Cerebellar nuclear complex (tissue), 1 donor: ENCODE measurements at places on chromosomes 11 and 22.

DNA sequence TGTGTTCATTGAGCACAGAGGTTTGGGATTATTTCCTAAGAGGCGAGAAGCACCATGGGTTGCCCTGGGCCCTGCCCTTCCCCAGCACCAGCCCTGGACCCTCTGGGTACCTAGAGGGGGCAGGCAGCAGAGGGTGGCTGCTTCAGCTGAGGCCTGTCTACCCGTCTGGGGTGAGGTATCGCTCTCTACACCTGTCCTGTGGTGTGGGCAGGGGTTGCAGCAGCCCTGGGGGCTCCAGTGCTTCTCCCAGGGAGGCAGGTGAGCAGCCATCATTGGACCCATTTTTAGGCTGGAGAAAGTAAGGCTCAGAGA is 15.6 kb downstream of the PRDM11 start:
- DNase-seq = no peak

- DNase-seq = no peak
Measured at GRCh38 chr22:35754761-35755160, 37.1 kb downstream of the APOL5 start.

GRCh38 chr11:75653532-75653931 is 15.3 kb downstream of the MAP6 start:
- no peak for DNase-seq

- no peak for DNase-seq
Measured at GRCh38 chr11:68938816-68939582, 35.3 kb downstream of the IGHMBP2 start.

DNA sequence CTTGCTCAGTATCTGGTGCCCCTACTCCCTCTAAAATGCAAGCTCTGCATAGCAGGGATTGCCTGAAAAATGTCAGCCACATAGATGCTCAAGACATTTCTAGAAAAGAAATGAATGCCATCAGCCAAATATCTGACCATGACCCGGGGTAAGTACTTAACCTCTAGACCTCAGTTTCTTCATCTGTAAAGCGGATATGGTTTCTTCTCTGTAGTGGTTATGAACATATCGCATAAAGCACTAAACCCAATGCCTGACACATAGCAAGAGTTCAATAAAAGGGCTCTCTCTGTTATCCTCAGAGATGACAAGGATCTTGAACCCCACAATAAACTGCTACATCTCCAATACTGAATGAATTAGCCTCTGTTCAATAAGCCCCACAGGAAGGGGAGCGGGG is 122.6 kb downstream of the ABTB2 start:
- no peak for DNase-seq

- DNase-seq = no peak
Measured at GRCh38 chr11:2725368-2726300, 25.8 kb upstream of the KCNQ1OT1 start.

DNA sequence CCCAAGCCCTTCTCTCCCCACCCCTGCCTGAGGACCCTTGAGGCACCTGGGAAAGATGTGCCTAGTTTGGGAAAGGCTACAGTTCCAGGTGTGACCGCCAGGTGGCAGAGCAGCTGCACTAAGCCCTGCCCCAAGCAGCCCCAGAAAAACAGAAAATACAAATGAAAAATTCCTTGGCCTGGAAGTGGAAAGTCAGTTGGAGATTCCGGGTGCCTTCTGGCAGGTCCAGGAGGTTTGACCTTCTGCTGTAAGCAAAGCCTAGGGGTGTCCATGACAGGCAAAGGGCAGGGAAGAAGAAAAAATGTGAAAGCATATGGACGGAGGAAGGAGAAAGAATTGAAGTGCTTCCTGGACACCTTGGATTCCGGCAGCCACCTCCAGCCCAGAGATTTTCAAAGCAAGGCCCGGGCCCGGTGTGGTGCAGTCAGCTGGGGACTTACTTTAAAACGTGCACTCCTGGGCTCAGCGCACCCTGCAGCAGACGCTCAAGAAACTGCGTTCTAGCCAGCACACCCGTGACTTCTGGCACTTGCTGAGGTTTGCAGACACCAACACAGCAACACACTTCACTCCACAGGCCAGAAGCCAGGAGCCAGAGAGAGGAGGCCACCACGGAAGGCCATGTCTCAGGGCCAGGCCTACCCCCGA is 37.3 kb upstream of the SLC22A12 start:
- peak; percentile 58 for DNase-seq

- no peak for DNase-seq
Measured at GRCh38 chr11:93113824-93114223, 84.0 kb downstream of the SLC36A4 start.

DNA sequence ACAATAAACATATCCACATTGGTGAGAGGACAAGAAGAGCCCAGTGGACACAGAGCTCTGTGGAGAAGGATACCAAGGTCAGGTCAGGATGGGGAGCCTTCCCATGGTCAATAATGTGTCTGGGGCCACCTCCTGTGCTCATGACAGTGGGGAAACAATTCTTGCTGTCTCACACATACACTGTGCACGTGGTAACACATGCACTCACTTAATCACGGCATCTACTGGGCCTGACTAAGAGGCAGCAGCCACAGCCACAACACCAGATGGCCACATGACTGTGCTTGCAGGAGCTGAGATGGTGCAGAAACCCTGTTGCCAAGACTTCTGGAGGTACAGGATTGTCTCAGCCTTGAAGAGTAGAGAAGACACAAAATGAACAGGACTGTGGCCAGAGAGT is 28.6 kb downstream of the C22orf42 start:
- no peak for DNase-seq

GRCh38 chr11:84963240-84963639 is 663.9 kb downstream of the DLG2 start:
- no peak for DNase-seq

GRCh38 chr11:9861860-9862725 is 198.2 kb downstream of the SWAP70 start:
- no peak for DNase-seq

- DNase-seq = no peak
Measured at GRCh38 chr11:4381901-4382300, 11.6 kb downstream of the TRIM21 start.

- no peak for DNase-seq
Measured at GRCh38 chr22:30985561-30986208, 16.6 kb downstream of the TUG1 start.

DNA sequence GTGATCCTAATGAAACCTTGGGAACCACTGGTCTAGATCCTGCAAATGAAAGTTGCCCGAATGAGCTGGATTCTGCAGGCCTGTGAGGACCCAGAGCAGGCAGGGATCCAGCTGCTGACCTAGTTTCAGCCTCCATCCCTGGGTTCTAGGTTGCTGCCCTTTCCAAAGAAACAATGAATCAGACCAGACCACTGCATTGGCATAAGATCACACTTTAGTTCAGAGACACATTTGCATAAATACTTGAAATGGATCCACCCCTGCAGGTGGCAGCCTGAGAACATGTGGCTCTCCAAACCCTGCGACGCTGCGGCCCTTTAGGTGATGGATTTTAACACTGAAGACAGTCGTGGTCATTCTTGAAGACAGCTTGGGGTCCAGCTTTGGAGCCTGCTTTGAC is 23.7 kb downstream of the ADAMTS8 start:
- no peak for DNase-seq

DNA sequence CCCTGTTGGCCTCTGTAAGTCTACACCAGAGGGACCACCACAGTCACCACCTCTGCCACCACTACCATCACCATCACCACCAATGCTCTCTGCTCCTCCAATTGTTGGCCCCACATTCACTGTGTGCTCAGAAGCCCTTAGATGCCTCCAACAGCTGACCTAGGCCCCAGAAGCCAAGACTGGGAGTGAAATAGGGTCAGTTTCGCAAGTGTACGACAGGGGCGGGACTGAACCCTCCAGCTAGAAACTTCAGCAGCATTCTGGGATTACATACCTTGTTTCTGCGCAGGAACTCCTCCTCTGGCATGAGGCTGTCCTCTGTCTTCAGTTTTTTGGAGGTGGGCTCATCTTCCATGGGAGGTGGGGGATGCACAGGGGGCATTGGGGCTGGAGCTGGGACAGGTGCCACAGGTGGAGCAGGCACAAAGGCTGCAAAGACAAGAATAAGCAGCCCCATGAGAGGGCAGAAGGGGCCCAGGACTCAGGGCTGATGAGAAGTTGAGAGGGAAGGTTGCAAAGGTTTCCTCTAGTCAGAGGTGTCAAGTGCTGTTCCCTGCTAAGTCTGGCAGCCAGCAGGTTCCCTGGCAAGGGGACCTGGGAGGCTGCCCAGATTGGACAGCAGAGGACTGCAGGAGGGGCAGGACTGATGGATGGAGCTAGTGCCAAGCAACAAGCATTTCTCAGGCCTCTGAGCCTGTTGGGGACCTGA is 10.2 kb upstream of the TBC1D10A start:
- DNase-seq = peak; percentile 57

DNA sequence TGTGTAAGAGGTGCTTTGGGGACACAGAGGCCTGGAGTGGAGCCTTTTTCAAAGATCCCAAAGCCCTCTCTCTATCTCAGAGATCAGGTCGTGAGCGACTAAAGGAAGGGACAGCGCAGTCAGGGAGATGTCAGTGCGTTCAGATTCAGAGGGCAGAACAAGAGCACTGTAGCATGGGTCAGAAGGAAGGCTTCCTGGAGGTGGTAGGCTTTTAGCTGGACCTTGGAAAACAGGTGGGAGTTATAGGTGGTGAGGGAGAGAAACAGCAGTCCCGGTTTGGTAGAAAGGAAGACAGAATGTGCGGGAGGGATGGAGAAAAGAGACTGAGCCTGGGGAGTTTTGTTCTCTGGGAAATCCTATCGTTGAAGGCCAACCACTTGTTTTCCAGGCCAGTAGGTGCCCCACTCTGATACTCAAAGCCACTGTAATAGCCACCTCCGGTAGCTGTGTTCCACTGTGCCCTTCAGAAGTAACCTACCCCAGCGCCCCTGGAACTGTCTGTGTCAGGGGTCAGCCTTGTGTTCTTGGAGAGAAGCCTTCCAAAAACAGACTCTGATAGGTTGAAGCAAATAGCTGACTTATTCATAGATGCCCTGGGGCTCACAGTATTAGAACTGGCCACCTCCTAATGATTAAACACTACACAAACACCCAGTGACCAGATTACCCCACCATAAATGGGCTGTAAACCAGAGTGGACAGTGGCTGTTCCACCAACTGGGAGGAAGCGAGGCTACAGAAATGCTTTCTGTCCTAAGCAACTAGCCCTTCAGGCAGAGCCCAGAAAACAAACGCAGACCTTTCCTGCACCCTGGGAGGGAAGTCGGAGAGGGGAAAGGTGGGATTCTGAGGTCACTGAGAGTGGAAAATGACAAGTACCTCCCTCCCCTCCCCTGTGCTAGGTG is 157.7 kb downstream of the DBX1 start:
- DNase-seq = no peak

GRCh38 chr22:29156507-29156906 is 49.2 kb upstream of the EMID1 start:
- DNase-seq = no peak

DNA sequence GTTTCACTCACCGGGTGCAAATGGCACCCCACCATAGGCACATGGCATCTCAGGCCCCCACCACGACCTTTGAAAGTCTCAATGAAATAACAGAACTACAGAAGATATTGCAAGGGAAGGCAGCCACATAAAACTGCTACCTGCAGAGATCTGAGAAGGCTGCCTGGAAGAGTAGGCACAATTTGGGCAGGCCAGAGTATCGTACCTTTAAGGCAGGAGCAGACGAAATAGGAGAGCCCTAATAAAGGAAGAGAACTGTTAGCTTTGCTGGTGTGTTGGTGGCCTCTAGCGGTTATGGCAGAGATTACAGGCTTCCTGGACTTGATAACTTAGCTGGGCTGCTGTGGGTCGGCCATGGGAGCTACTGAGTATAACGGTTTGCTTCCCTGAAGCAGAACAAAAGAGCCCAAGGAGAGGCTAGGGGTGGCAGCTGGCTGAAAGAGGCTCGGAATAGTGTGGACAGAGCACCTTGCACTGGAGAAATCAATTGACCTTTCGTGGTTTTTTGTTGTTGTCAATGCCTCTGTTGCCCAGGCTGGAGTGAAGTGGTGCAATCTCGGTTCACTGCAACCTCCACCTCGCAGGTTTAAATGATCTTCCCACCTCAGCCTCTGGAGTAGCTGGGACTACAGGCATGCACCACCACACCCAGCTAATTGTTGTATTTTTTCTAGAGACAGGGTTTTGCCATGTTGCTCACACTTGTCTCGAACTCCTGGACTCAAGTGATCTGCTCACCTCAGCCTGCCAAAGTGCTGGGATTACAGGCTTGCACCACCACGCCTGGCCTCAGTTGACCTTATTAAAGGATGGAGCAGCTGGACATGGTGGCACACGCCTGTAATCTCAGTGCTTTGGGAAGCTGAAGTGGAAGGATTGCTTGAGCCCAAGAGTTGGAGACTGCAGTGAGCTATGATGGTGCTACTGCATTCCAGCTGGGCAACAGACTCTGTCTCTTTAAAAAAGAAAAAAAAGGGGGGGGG is 4.8 kb downstream of the SDF2L1 start:
- DNase-seq = peak; percentile 36

- DNase-seq = no peak
Measured at GRCh38 chr22:47841156-47841555, 1078.7 kb downstream of the TBC1D22A start.

- DNase-seq = no peak
Measured at GRCh38 chr22:27100789-27101188, 443.4 kb downstream of the MIAT start.

DNA sequence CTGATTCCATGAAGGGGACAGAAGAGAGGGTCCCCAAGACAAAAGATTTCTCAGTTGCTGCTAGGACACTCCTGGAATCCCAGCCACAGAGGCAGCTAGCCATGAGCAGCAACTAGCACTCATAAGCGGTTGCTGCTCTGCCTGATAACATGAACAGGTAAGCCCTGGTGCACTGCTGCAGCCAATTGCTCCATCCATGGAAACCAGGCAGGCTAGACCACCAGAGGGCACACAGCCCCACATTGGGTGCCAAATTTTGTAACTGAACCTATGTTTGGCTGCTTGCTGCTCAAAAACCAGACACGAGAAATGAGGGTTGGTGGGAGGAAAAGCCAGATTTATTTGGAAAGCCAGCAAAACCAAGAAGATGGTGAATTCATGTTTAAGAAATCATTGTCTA is 21.9 kb upstream of the QSER1 start:
- no peak for DNase-seq

DNA sequence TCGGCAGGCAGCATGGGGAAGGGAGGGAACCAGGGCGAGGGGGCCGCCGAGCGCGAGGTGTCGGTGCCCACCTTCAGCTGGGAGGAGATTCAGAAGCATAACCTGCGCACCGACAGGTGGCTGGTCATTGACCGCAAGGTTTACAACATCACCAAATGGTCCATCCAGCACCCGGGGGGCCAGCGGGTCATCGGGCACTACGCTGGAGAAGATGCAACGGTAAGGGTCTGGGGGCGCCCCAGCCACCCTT is 204 bp downstream of the FADS2 start:
- no peak for DNase-seq

- DNase-seq = no peak
Measured at GRCh38 chr22:31846161-31847115, 92.6 kb downstream of the DEPDC5 start.
